ENCODE measurements at places on chromosomes 5 and 9.

- DNase-seq = no peak
Measured at GRCh38 chr5:137575847-137576246, 76.7 kb upstream of the SPOCK1 start.

GRCh38 chr5:74199436-74200210, 440.9 kb downstream of the ENC1 start:
- DNase-seq = no peak

DNA sequence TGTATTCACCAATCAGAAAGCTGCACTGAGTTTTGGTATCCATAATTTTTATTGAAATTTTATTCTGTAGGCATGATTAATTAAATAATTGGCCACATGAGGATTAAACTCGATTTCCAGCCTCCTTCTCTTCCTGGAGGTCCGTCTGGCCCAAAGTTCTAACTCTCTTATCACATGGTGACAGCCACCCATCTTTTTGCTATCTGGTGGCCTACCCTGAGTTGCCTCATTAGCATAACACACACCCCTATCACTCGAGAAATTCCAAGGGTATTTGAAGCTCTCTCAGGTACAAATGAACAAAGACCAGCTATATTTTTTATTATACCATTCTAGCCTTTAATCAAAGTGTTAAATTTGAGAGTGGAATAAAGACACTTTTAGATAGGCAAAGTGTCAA, 57.7 kb downstream of the APC start:
- no peak for DNase-seq

DNA sequence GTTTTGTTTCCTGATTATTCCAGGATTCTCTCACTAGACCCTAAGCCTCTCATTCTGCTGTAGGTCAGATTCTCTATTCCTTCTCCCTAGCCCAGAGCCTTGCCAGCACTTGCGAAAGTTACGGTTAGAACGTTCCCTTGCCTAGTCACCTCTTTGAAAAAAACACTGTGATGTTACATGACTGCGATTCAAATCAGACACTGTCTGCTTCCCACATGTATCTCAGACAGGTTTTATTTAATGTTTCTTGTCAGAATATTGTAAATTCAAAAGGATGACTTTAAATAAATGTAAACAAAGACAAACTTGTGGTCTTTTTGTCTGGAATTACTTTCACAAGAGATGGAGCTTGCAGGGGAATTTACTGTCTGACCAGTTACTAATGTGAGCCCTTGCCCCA, 116.5 kb upstream of the OTULINL start:
- no peak for DNase-seq

DNA sequence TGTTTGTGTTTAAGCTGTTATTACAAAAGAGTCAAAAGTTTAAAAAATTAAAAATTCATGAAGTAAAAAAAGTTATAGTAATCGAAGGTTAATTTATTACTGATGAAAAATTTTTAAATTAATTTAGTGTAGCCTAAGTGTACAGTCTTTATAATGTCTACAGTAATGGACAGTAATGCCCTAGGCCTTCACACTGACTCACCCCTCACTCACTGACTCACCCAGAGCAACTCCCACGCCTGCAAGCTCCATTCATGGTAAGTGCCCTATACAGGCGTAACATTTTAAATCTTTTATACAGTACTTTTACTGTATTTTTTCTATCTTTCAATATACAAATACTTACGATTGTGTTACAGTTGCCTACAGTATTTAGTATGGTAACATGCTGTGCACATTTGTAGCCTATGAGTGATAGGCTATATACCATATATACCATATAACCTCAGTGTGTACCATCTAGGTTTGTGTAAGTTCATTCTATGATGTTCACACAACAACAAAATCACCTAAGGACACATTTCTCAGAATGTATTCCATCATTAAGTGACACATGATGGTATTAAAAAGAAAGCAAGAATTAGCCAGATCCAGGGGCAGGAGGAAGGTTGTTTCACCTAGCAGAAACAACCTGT, 40.1 kb downstream of the DCAF10 start:
- no peak for DNase-seq

GRCh38 chr5:148708854-148709253, 54.5 kb upstream of the HTR4 start:
- no peak for DNase-seq

DNA sequence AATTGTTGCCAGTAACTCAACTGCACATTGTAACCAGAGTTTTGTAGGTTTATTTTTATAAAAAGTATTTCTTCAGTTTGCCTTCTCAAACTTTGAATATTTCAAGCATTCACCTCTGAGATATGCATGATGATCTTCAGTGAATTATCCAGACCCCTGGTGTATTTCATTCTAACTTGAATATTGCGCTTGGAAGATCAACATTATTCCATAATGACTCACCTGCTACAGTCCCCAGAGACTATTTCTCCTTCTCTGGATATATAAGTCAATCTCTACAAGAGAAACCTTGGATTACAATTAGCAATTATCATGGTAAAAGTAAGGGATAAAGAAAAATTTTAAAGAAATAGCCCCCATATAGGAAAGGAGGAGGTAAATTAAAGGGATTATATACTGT, 1041.0 kb downstream of the TLE1 start:
- DNase-seq = no peak

DNA sequence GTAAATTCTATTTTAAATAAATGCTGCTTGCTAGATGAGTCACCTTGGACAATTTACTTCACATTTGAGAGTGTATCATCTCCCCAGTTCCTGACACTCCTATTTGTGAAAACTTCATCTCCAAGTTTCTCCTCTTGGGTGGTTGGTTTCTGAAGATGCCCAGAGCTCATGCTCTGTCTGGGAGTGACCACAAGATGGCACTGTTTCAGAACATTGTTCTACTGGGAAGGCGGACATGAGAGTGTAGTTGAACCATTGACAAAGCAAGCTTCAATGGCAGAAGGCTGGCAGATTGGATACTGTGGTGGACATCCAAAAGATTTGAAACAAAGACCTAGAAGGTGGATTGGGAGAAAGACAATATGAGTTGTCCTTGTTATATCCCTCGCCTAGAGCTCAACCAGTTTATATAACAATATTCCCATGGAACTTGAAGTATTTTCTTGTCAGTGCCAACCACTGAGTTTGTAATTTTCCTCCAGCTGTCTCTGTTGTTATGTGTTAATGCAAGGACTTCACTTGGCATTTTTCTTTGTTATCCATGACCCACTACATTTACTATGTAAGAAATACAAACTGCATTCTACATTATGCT, 234.3 kb upstream of the ANKH start:
- peak; percentile 55 for DNase-seq

DNA sequence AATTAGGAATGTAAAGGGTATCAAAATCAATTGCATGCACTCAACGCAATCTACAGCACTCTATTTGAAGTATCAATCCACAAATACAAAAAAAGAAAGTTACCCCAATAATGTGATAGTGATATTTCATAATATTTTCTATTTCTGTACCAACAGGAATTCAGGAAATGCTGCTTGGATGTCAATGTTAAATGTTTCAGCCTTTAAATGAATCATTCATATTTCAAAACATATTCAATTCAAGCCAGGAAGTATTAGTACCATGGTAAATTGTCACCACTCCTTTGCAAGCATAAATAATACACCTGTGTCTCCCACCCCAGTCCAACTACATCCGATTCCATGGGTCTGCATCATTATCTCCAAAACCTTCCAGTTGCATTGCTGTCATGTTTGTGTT, 1185.5 kb upstream of the CDH18 start:
- no peak for DNase-seq

DNA sequence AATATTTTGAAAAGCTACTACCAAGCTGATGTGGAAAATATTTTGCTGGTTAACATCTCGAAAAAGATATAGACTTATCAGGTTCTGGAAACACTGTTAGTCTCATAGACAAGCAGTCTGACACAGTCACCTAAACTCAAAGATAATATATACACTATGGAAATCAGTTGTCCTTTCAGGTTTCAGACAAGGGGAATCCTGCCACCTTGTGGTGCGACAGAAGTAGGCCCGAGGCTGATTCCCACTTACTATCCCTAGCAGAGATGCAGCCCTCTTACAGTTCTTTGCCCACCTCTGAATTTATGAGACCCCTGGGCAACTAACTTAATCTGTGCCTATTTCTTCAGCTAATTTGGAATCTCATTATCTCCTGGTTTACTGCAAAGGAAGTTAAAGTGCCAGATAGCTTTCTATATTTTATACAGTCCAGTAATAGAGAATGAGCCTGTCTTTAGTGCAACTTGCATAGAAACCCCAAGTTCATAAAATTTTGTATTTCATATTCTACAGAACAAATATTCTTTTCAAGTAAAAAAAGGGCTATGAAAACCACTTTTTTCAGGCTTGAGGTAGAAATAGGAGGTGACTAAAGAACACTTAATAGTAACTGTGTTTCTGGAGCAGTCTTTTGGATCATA, 16.9 kb downstream of the RAD1 start:
- peak; percentile 63 for DNase-seq

GRCh38 chr5:135405082-135405481, 6.1 kb upstream of the MACROH2A1 start:
- DNase-seq = no peak

DNA sequence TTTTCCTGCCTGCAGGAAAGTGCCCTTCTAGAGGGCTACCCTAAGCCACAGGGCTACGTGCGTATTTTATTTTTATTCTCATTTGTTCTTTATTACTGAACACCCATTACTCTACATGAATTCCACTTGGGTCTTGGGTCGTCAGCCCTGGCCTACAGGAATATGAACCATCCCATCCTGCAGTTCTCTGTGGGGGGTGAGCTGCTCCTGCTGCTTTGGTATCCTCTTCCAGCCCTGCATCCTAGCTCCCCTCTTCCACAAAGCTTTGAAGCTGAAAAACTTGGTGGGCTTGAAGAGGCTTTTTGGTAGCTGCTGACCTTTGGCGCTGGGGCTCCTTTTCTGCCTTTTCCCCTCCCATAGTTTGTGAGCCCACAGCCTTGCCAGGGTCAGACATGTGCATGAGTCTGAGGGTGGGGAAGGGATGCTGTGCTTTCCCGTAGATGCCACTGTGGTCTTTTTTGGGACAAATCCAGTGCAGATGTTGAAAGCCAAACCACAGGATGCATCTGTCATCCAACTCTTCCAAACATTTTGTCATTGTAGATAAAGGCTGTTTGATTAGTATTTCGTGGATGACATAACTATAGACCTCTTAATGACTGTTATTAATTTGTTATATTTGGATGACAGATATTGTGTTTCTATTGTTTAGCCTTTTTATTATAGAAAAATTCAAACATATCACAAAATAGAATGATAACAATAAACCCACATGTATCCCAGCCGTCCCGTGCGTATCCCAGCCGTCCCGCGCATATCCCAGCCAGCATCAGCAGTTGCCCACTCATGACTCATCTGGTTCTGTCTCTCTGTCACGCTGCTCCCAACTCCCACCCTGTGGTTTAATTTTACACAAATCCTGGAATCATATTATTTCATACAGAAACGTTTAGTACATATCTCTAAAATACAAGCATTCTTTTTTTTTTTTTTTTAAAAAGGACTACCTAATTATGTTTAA, 43.9 kb downstream of the SLC46A2 start:
- DNase-seq = no peak

DNA sequence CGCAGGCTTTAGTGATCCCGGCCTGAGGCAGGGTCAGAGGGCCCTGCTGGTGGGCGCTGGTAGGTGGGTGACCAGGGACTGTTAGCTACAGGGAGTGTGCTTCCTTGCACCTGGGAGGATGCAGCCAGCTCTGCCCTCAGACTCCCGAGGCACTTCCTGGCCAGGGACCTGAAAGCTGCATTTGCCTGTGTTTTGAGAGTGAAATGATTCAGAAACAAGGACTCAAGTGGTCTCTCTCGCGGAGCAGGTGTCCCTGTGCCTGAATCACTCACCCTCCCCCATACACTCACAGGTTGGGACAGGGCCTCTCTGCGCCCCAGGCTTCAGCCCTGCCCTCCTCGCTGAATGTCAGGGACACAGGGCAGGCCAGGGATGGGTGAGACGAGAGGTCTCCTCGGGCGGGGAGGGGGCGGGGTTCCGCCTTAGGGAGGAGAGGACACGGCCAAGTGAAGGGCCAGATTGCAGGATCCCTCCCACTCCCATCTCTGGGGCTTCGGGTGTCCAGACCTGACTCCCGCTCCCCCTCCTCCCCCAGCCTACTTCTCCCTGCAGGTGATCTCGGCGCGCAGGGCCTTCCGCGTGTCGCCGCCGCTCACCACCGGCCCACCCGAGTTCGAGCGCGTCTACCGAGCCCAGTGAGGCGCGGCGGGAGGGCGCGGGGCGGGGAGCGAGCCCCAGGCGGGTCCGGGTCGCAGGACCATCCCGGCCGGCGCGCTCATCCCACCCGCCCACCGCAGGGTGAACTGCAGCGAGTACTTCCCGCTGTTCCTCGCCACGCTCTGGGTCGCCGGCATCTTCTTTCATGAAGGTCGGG, 1.5 kb downstream of the LTC4S start:
- peak; percentile 54 for DNase-seq

GRCh38 chr5:65926893-65927292, 518 bp downstream of the ERBIN start:
- DNase-seq = no peak

- DNase-seq = no peak
Measured at GRCh38 chr5:123795688-123796087, 283.7 kb downstream of the CSNK1G3 start.

DNA sequence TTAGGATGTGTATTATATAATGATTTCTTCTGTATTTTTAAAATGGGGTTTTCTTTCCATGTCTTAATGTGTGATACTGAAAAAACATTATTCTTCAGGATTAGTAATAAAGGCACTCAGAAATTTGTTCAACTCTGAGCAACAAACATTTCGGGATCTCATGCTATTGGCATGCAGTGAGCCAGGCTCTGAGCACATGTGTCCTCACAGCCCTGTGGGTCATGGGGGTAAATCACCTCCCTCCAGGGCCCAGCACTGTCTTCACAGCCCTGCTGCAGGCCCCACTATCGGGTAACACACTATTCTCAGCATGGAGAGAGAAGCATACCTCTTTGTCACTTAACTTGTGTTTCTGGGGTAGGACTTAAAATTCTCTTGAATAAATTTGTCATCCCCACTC, 14.0 kb downstream of the TMEM174 start:
- no peak for DNase-seq

GRCh38 chr5:125057912-125058826, 311.7 kb upstream of the ZNF608 start:
- no peak for DNase-seq

DNA sequence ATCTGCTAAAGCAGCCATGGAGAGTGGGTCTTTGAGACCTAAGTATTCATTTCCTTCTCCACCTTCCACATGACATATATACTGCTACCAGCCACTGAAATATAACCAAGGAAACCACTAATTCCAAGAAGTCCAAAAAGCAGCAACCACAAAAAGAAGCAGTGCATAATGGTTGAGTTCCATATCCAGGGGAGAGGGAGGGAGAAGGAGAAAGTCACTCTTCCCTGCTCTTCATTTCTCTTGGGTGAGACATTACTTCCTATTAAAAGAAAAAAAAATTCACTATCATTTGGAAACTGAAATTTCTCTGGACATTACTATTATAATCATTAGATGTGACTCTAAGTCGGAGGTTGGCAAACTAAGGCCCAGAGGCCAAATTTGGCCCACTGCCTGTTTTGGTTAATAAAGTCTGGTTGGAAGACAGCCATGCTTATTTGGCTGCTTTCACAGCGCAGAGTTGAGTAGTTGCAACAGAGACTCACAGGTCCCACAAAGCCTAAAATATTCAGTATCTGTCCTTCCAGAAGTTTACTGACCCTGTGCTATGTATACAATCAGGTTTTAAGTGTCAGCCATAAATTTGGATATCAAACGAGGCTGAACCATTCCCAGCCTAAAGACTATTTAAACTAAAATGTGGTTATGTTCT, 168.6 kb downstream of the MPDZ start:
- peak; percentile 51 for DNase-seq

Measured in ureter (tissue), 1 donor.